ENCODE measurements at places on chromosomes 2 and 18.
A peak's percentile ranks its signal among the peaks of the same experiment; 100 is the strongest.

GRCh38 chr2:46170611-46171350 lies 126.4 kb upstream of the EPAS1 start:
- DNase-seq, result no peak

DNA sequence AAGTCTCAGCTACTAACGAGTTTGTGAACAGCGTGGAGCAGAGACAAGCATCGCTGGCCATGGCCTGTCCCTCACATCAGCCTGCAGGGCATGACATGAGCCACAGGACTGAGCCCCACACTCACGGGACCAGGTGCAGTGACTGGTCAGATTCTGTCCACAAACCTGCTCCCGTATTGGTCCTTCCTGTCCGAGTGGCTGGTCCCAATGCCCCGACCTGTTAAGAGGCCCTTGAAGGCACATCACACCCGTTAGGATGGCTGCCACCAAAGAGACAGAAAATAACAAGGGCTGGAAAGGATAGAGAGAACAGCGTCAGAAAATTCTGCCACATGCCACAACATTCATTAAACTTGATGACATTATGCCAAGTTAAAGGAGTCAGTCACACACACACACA lies 403.2 kb upstream of the MYT1L start:
- no peak for DNase-seq

- DNase-seq, result no peak
Measured at GRCh38 chr2:68951899-68952298, 794 bp downstream of the GKN2 start.

DNA sequence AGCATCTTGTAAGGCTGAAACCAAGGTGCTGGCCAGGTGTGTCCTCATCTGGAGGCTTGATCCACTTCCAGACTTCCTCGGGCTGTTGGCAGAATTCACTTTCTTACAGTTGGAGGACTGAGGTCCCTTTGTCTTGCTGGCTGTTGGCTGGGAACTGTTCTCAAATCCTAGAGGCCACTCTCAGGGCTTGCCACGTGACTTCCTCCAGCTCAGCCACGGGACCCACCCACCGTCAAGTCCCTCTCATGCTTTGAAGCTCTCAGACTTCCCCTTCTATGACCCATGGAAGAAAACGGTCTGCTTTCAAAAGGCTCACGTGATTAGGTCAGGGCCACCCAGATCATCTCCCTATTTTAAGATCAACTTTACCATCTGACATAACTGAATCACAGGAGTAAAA lies 77.1 kb downstream of the SMAD4 start:
- DNase-seq, result no peak

DNA sequence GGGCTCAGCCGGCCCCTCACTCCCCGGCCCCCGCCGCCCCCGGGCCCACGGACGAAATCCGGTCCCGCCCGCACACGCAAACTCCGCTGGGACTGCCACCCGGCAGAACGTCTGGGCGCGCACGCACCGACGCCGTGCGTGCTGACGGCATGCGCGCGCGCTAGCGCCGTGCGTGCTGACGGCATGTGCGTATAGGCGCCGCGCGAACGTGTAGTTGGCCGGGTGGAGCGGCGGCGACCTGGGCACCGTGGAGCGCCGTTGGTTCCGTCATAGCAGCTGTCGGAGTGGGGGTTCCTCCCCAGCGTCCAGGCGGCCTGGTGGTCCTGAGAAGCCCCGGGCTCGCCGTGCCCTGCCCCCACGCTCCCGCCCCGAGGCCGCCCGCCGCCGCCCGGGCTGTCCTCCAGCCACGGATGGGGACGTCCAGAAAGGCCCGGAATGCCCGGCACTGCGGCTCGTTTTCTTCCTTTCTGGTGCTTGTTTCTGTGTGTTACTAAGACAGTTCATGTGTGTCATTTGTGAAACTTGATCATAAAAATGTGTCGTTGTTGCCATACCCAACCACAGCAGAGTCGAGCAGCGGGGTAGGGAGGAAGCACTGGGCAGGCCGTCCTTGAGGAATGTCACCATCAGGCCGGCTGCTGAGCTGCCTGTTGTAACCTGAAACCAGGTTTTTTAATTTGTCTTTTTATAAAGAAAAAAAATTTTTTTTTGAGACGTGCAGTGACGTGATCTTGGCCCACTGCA lies at the start of gene TXNL4A:
TXNL4A (minus strand) TSS at position 113 of the 744 bp plus-strand sequence. CDS start 171 bp downstream, outside the sequence.
- peak; percentile 91 for DNase-seq

DNA sequence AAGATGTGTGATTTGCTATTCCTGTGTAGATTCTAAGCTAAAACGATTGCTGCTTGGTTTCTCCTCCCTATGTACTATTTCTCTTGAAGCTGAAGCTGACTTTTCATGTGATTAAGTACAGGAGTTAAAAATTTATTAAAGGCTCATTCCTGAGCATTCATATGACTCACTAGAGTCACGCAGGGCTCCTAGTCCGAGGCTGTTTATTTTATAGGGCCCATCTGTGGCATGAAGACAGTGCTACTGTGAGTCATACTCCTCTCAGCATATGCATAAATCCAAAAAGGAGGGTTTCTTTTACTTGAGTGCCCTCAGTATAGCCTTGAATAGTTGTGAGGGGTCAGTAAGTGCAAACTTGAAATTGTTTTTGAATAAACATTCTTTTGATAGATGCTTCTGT lies 378.8 kb downstream of the PTPRM start:
- no peak for DNase-seq

GRCh38 chr2:158489366-158490112 lies 32.8 kb downstream of the PKP4 start:
- no peak for DNase-seq

- no peak for DNase-seq
Measured at GRCh38 chr2:115161771-115162493, 719.5 kb downstream of the DPP10 start.

DNA sequence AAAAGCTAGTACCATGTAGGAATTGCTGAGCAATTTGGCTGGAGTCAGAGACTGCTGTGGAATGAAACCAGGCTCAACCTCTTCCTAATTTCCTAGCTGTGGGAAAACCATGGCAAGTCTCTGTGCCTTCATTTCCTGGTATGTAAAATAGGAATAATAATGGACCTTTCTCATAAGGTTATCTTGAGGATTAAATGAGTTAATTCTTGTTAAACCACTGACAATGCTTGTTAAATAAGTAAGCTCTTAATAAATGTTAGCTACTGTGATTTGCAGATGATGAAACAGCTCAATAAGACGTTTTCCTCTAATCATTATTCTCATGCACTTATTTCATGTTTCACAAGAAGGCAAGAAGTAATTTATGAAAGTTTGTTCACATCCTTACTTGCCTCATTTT lies 346.7 kb downstream of the RND3 start:
- no peak for DNase-seq

GRCh38 chr2:132849118-132849517 lies 179.1 kb upstream of the LYPD1 start:
- DNase-seq, result no peak

- no peak for DNase-seq
Measured at GRCh38 chr2:219545943-219546352, 2.1 kb downstream of the TMEM198 start.

- DNase-seq, result no peak
Measured at GRCh38 chr2:72095364-72095763, 52.3 kb downstream of the CYP26B1 start.

GRCh38 chr2:56199492-56199891 lies 15.7 kb downstream of the CCDC85A start:
- no peak for DNase-seq

DNA sequence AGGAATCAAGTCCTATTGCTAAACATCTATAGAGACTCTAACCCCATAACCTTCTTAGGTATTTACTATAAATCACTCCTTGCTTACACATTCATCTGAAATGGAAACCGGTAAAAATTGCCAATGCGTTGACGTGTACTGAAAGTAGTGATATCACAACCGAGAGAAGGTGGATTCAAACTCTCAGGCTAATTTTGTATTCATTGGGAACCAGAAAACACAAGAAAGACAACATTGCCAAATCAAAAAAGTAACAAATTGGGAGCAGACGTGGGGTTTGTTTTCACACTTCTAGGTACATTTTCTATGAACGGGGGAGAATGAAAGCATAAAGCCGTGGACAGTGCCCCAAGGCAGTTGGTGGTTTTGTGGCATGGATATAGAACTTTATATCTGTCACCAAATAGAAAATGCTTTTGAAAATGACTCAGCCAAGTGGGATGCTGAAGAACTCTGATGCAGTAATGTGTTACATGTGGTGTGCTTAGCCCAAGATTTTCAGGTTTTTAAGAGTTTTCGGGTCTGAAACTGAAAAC lies 155.1 kb upstream of the RASGRP3 start:
- no peak for DNase-seq
